ENCODE measurements at places on chromosomes 1 and 21.

DNA sequence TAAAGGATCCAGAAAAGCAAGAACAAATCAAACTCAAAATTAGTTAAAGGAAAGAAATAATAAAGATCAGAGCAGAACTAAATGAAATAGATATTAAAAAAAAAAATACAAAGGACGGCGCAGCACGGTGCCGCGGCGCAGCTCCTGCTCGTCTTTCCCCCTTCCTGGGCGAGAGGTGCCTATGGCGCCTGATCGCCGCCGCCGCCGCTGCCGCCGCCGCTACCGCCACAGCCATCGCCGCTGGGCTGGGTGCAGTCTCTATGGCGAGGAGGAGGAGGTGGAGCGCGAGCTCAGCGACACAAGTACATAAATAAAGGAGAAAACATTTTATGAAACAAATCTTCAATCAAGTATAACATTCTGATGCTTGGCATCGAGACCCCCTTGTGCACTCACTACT is 77.6 kb upstream of the VANGL1 start:
- DNase-seq: no peak

GRCh38 chr1:175976865-175977642 is 230.0 kb downstream of the COP1 start:
- no peak for DNase-seq

- no peak for DNase-seq
Observed at GRCh38 chr1:168442931-168443330, 100.9 kb downstream of the XCL2 start.

DNA sequence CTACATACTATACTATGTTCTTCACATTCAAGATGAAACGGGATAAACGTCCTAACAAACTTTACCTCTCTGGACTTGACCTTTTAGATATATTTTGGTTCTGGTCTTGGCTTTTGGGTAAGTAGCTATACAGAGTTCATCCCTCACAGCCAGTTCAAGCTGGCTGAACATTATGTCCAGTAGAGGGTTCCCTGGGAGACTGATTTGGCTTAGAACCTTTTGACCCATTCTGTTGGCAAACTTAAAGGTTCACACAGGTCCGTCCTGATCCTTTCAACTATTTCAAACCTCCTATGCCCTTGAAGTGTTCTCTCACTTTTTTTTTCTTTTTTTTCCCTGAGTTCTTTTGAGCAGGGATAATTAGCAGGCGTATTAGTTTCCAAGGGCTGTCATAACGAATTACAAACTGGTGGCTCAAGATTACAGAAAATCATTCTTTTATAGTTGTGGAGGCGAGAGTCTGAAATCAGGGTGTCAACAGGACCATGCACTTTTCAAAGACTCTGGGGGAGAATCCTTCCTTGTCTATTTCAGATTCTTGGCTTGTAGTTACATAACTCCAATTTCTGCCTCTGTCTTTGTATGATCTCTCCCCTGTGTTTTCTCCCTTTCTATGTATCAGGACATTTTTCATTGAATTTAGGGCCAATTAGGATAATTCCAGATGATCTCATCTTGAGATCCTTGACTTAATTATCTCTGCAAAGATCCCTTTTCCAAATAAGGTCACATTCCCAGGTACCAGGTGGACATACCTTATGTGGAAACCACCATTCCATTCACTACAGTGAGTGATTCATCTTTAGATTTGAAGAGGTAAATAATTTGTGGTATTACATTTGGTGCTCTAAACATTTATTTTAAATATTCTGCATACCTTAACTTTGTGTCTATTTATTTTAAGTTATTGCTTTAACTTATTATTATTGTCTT is 257.4 kb upstream of the USP25 start:
- DNase-seq: no peak

GRCh38 chr1:109379422-109379821 is 18.3 kb downstream of the SORT1 start:
- no peak for DNase-seq

DNA sequence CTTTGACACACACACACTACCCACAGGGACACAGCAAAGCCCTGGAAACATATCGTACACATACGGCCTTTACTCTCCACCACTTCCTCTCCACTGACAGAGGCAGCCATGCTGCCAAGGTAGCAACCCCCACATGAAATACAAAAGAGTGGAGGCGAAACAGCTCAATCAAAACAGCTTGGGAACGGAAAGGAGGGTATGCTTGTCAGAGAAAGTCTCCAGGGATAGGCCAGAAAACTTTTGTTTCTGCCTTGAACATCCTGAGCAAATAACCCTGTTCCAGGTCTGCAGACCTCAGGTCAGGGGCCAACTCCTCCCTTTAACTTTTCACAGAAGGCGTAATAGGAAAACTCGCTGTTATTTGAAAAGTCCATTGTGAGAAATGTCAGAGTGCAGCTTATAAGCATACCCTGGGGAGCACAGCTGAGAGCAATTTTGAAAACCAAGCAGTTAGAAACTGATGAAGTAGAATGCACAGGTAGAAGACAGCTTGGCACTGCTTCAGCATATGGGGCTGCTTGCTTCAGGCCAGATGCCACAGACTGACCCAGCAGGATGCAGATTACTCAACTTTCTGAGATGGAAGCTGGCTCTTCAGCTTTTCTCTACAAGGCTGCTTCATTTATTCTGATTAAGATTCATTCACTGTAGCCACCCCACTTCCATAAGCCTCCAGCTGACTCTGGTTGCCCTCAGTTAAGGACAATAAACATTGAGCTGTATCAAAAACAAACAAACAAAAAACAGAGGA is 18.0 kb downstream of the KIAA0319L start:
- no peak for DNase-seq

- no peak for DNase-seq
Observed at GRCh38 chr1:91850708-91851107, 35.2 kb downstream of the TGFBR3 start.

- no peak for DNase-seq
Observed at GRCh38 chr1:87305151-87305550, 23.5 kb upstream of the LMO4 start.

GRCh38 chr1:11610629-11611180 is 43.5 kb downstream of the FBXO2 start:
- peak; percentile 27 for DNase-seq

- no peak for DNase-seq
Observed at GRCh38 chr1:214067853-214068703, 80.3 kb downstream of the PROX1 start.

GRCh38 chr21:33375101-33375644 is 28.0 kb upstream of the IFNGR2 start:
- DNase-seq: no peak

GRCh38 chr1:6041432-6042062 is 4.1 kb upstream of the KCNAB2 start:
- peak; percentile 10 for DNase-seq

DNA sequence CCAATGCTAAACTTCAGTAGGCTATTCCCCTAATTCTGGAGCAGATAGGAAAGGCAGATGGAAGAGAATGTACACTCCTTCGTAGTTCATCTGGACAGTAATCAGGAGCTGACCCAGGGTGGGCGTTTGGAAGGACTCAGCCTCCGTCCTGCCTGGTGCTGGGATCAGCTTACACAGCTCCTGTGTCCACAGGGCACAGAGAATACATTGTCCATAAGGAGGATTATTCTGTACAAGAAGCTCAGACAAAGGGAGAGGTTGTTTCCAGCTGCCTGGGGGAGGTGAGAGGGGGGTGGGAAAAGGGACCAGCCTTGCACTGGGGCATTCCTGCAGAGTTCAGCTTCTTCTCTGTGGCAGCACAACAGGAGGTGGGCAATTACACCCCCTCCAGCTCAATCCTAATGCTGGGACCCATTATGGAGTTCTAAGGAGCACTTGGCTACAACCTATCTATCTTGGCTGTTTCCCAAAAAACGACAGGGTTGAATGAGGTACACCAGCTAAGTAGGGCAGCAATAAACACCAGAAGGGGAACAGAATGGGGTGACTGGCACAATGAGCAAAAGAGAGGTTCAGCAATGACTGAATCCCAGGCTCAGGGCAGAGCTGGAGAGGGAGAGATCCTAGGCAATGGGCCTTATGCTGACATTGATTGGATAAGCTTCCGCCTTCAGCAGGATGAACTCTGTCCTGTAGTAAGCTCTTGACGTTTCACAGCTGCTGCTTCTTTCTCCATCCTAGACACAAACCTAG is 7.4 kb downstream of the MED8 start:
- peak; percentile 16 for DNase-seq

- DNase-seq: no peak
Observed at GRCh38 chr1:1111516-1112236, 4.2 kb downstream of the C1orf159 start.

- DNase-seq: no peak
Observed at GRCh38 chr21:43772425-43772821, 3.7 kb downstream of the CSTB start.

- no peak for DNase-seq
Observed at GRCh38 chr1:165063181-165063965, 293.1 kb downstream of the LMX1A start.

All from NCI-H1105 treated with DMSO at 0.1 percent for 48 hours (cell line).